Uterus (tissue), 4 donors: ENCODE measurements at places on chromosomes 7 and 10. TPM values are rescaled to one million over a fixed set of nuclear protein-coding genes. Genes with fewer than 3 reads are reported as not detected.

The ZNF107 gene
- total RNA-seq, result 5.0 TPM

The SCIN gene
- 3.2 TPM for total RNA-seq

The LRCH4 gene
- total RNA-seq, result 73.6 TPM

The CH25H gene
- not detected for total RNA-seq

The CXCL12 gene
- total RNA-seq, result 146 TPM

The FXYD4 gene
- total RNA-seq, result not detected

The CUTC gene
- 26.6 TPM for total RNA-seq

The MMD2 gene
- not detected for total RNA-seq

DNA sequence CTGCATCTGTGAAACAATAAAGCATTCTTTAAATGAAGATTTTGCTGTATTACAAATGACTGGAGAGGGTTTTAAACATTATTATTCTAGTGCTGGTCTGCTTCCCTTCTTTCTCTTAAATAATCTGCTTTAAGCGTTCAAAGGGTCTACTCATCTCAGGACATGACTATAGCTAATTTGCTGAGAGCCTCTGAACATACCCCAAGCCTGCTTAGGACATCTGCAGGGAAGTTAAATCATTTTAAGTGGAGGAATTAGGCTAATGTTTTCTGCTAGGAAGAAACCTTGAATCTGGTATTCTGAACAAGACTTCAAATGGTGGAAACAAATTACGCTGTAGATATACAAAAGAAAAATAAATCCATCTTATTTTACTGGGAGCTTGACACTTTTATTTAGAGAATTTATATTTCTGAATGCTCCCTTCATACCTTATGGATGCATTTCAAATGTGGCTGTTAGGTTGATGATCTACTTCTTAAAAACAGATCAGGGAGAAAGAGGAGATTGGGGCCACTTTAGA is 124.4 kb upstream of the ITGB1 start:
- DNase-seq, result no peak

DNA sequence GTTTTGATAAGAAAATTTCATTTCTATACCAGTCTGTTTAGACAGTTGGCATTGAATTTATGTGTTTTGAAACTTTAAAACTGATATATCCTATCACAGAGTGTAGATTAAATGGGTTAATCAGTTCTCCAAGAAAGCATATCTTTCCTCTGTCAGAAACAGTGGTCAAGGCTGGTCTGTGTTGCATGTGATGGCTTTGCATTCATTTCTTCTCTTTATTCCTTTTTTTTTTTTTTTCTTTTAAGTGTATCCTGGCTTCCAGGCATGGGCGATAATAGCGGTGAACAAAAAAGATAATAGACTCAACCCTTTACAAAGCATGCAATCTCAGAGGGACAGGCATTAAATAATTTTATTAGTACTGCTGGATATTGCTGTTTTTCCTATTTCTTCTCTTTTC is 136.6 kb downstream of the LRRC4 start:
- DNase-seq, result no peak

DNA sequence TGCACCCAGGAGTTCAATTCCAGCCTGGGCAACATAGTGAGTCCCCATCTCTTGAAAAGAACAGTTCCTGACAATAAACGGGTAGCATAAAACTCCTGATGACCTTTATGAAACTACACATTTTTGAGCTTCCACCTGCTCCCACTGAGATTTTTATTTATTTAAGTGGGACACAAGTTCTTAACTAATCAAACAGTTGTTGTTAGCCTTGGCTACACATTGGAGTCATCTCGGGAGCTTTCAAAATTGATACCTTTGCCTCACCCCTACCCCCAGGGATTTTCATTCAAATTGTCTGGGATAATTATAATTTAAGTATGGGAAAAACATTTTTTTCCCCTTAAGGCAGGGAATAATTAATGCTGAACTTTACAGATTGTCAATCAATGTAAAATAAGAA is 39.3 kb downstream of the MALSU1 start:
- DNase-seq, result no peak

DNA sequence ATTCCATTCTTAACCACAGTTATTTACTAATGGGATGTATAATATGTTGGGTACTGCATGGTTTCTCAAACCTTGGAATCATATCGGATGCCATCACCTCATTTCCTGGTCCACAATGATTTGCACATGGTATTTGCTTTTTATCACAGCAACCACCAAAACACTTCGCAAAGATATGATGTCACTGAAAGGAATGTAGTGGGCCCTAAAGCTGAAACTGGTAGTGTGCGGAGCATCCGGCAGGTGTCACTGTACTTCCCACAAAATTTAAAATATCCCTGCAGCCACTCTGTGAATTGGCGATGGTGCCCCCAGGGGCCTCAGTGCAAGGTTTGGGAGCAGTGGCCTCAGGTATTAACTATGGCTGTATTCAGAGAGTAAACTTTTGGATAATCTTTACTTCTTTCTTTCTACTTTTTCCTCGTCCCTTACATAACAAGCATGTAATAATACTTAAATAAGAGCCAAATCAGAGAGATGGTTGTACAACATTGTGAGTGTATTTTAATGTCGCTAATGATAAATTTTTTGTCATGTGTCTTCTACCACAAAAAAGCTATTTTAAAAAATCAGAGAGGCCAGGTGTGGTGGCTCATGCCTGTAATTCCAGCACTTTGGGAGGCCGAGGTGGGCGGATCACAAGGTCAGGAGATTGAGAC is 66.2 kb downstream of the FAM241B start:
- no peak for DNase-seq

- peak; percentile 65 for DNase-seq
These were observed 27.2 kb downstream of the GTF2IRD1 start for GRCh38 chr7:74480861-74481417.

DNA sequence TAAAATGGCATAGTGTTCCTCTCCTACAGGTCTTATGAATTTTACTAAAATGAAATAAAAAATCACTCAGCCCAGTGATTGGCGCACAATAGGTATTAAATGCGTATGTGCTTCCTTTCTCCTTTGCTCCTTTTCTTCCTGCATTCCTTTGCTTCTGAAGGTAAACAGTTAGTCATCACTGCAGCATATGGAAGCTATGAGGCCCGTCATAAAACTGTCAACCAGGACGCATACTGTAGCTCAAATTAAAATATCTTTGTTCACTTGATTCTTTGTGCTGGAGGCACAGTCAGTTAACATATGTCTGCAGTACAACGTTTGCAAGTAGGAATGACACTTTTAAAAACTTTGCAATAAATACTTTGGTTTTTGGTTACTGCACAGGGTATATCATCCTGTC is 374.7 kb downstream of the TCERG1L start:
- no peak for DNase-seq

GRCh38 chr7:116265881-116266280 is 55.5 kb downstream of the TES start:
- DNase-seq, result no peak

GRCh38 chr10:116385994-116386809 is 41.4 kb upstream of the PNLIPRP3 start:
- no peak for DNase-seq

DNA sequence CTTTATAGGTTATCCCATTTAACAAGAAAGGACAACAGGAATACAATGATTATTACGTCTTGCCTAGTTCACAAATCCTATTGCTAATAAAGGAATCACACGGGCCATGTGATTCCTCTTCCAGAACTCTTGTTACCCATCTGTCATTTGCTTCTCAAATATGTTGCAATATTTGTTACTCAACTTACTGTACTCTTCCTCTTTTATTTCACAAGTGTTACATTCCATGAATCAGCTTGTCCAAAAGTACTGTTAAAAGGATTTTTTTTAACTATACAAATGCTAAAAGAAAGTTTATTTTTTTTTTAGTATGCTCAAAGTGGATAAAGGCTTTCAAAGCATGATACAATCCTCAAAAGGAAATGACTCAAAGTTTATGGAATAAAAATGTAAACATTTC is 3.9 kb upstream of the CD36 start:
- no peak for DNase-seq

- no peak for DNase-seq
These were observed 84.3 kb downstream of the ARHGAP22 start for GRCh38 chr10:48520594-48520993.

GRCh38 chr7:90951986-90952954 is 312.0 kb upstream of the FZD1 start:
- DNase-seq, result no peak

DNA sequence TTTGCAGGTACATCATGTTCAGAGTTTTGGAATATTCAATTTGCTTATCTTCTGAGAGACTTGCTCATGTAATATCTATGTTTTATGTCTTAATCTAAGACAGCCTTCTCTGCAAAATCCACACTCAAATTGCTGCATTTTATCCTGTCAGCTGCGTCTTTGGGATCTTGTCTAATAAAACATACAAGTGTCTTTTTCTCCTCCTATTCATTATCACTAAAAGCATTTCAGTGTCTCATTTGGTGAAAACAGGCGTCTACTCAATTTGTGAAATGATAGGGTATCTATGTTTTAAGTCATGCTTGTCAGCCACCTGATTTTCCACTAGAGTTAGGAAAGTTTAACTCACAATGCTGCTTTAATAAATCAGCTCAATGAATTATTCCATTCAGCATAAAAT is 112.7 kb upstream of the LRRTM3 start:
- no peak for DNase-seq

GRCh38 chr10:93541402-93542357 is 24.8 kb upstream of the FFAR4 start:
- DNase-seq, result no peak

- no peak for DNase-seq
These were observed 42.9 kb upstream of the SAMD8 start for GRCh38 chr10:75068523-75068922.

GRCh38 chr10:14953424-14954000 is 384 bp downstream of the DCLRE1C start:
- no peak for DNase-seq

- no peak for DNase-seq
These were observed 44.8 kb upstream of the CPXM2 start for GRCh38 chr10:123936426-123936825.

DNA sequence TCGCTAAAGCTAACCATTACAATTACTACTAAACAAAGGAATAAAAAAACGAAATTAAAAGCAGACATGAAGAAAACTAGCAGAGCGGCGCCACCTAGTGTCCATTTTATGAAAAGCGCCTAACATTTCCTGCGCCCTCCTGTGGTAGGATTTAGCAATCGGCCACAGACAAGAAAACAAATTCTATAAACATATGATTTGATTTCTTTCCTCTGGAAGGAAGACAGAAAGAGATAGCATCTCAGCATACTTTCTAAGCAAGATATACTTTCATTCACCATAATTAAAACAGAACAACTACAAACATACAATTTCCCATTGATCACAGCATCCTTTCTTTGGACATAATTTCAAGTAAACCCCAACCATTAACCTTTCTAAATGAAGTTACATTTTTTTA is 337.7 kb upstream of the NPVF start:
- DNase-seq, result peak; percentile 67

DNA sequence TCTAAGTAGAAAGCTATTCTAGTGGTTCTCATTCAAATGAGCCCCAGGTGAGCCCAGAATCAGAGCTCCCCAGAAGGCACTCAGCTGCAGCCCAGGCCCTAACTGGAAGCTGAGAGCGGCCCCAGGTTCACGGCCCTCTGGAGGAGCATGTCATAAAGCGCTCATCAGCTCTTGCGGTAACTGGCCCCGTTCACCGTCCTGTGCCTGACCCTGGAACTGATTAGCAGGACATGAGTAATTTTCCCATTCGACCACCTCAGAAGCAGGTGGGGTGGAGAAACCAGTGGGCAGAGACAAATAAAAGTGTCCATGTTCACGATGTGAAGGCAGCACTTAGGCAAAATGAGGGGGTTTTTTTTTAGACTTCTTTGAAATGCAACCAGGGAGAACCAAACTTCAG is 136.1 kb upstream of the LYZL2 start:
- DNase-seq, result no peak

- no peak for DNase-seq
These were observed 551.2 kb downstream of the GALNT17 start for GRCh38 chr7:71682841-71683781.

GRCh38 chr7:34850681-34851080 is 186.6 kb downstream of the DPY19L1 start:
- DNase-seq, result no peak

- DNase-seq, result no peak
These were observed 347.2 kb upstream of the MKI67 start for GRCh38 chr10:128473396-128473795.

DNA sequence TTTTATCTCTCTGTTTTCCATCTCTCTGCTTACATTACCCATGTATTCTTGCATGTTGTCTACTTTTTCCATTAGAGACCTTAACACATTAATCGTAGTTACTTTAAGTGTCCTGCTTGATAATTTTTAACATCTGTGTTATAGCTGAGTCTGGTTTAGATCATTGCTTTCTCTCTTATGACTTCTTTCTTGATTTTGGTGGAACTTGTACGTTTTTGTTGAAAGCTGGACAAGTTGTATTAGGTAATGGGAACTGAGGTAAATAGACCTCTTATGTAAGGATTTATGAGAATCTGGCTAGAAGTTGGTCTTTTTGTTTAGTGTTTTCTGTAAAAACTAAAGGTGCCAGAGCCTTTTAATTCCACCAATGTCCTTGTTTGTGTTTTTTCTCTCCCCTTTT is 100.8 kb upstream of the LYZL2 start:
- DNase-seq, result no peak

DNA sequence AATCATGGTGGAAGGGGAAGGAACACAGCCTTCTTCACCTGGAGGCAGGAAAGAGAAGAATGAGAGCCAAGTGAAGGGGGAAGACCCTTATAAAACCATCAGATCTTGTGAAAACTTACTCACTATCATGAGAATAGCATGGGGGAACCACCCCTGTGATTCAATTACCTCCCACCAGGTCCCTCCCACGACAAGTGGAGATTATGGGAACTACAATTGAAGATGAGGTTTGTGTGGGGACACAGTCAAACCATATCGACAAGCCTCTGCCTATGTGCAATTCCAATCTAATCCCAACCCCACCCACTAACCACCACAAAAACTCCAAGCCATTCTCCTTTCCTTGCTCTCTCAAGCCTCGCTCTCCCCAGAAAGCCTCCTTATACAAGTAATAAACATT is 69.2 kb downstream of the TAC1 start:
- no peak for DNase-seq

- no peak for DNase-seq
These were observed 29.6 kb downstream of the ABCB4 start for GRCh38 chr7:87445897-87446296.

- DNase-seq, result no peak
These were observed 72.5 kb downstream of the MICALL2 start for GRCh38 chr7:1386623-1387220.

- DNase-seq, result no peak
These were observed 90.9 kb upstream of the STK17A start for GRCh38 chr7:43491984-43492383.

- DNase-seq, result no peak
These were observed 78.6 kb upstream of the ITGB1 start for GRCh38 chr10:33036670-33037069.

DNA sequence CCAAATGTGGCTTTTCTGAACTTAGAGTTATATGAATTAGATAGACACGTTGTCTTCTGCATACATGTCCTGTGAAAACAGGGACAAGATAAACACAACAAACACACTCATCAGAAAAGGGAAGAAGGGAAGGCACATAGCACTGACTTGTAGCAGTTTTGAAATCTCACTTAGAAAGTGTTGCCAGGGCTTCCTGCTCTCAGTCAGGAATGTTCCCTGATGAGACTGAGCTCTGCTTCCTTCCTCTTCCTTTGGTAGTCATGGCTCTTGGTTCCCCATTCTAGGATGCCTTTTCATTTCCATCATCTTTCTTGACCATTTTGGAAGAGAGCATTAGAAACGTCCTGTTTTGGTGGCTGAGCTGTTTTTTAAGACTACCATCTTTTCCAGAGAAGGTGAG is 233.8 kb upstream of the LYZL1 start:
- DNase-seq, result no peak

GRCh38 chr7:119270644-119271043 is 1002.3 kb upstream of the KCND2 start:
- no peak for DNase-seq
